Effector CD8-positive, alpha-beta T cell (primary cell): ENCODE measurements at places on chromosomes 11 and 22.
A peak's percentile ranks its signal among the peaks of the same experiment; 100 is the strongest.

GRCh38 chr11:103716363-103716762 is 320.1 kb upstream of the DDI1 start:
- no peak for DNase-seq

GRCh38 chr11:58647141-58647699 is 24.8 kb downstream of the CNTF start:
- no peak for DNase-seq

DNA sequence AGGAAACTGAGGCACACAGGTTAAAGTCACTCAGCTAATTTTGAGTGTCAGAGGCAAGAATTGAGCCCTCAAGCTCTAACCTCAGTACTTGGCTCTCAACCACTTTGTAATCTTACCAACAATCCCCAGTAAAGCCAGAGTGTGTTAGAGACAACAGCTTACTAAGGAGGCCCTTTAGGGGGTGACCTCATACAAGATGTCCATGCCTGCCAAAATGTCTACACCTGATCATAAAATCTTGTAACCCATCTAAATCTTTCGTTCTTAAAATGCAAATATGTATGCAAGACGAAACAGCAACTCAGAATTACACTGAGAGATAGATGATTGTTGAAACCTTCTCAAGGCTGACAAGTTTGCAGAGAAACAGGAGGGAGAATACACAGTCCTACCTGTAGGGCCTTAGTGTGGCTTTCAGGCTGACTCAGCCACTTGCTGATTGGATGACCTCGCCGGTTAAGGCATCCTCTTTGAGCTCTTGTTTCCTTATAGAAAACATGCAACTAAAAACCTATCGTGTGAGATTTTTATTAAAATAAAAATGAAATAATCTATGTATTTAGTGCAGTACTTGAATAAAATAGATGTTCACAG is 143.2 kb downstream of the OPCML start:
- DNase-seq, result no peak

DNA sequence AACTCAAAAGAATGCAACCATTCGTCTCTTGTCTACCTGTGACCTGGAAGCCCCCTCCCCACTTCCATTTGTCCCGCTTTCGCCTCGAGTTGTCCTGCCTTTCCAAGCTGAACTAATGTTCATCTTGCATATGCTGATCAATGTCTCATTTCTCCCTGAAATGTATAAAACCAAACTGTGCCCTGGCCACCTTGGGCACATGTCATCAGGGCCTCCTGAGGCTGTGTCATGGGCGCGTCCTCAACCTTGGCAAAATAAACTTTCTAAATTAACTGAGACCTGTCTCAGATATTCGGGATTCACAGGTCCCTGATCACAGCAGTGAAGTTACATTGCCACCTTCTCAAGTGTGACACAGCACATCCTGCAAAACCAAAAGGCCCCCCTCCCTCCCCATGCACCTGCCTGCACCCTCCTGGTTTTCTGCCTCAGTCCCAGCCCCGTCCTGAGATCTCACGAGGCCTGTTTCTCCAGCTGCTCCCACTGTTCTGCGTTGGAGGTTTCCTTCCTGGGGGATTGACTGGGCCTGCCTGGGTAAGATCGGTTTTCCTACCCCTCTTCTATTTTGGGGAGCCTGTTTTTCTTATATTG is 1328.7 kb downstream of the TBC1D22A start:
- no peak for DNase-seq

DNA sequence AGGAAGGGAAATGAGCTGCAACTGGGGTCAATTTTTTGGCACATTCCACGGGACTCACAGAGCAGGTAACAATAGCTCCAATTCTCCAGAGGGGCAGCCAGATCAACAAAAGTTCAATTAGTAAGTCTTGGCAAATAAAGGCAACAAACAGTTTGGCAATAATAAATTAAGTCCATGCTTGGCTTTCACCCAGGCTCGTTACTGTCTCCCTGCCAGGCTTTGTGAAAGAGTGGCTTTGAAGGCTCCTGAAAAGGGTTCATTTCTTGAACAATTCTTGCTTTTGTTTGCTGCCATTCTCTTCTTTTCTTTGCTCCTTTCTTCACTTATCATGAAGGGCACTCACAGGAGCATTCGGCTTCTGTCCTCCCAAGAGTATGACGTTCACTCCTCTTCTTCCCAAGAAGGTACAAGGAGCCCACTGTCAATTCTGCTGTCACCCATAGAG is 123.3 kb downstream of the APIP start:
- no peak for DNase-seq

DNA sequence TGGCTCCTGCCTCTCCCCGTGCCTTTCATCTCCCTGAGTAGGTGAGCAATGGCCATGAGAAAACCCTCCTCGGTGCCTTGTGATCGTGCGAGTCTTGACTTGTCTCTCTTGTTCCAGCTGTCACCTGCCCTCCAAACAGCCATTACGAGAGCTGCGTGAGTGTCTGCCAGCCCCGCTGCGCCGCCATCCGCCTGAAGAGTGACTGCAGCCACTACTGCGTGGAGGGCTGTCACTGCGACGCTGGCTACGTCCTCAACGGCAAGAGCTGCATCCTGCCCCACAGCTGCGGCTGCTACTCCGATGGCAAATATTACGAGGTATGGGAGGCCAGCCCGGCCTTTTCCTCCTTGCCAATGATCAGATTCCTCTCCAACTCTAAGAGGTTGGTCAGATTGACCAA is 51.7 kb downstream of the TECTA start:
- DNase-seq, result no peak

DNA sequence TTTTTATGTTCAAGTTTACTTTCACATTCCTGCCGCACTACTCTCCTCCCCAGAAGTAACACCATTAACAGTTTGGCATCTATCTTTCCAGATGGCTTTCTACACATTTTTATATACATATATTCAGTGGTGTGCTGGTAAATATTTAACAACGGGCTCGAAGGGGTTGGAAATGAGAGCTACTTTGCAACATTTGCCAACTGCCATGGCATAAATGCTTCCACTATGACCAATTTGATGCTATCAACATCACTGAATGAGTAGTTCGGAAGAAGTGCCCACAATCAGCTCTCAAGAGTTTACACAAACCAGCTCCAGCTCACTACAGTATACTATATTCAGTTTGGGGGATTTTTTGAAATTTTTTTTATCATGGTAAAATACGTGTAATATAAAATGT is 55.2 kb downstream of the RELT start:
- DNase-seq, result no peak

DNA sequence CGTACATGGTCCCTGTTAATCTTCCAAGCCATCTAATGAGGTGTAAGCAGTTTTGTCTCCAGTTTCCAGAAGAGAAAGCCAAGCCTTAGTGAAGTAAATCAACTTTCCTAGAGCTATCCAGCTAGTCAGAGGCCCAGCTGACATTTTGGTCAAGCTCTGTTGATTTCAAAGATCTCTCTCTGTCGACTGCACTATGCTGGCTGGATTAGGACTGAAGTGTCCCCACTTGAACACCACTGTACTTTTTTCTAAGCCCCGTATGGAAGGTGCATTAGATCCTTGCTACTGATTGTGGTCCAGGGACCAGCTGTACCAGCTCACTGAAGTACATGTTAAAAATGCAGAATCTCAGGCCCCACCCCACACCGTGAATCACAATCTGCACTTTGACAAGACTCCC is 176.5 kb upstream of the NAV2 start:
- no peak for DNase-seq

DNA sequence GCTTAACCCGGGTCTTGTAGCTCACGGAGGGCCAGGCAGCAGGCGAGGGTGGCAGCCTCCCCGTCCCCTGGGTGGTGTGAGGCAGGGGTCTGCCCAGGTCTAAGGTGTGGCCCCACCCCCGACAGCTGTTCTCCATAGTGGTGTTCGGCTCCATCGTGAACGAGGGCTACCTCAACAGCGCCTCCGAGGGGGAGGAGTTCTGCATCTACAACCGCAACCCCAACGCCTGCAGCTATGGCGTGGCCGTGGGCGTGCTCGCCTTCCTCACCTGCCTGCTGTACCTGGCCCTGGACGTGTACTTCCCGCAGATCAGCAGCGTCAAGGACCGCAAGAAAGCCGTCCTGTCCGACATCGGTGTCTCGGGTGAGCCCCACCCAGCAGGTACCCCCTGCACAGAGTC is 24.4 kb downstream of the SYNGR1 start:
- no peak for DNase-seq

- DNase-seq, result no peak
Measured at GRCh38 chr11:121449626-121450025, 2.5 kb upstream of the SORL1 start.

DNA sequence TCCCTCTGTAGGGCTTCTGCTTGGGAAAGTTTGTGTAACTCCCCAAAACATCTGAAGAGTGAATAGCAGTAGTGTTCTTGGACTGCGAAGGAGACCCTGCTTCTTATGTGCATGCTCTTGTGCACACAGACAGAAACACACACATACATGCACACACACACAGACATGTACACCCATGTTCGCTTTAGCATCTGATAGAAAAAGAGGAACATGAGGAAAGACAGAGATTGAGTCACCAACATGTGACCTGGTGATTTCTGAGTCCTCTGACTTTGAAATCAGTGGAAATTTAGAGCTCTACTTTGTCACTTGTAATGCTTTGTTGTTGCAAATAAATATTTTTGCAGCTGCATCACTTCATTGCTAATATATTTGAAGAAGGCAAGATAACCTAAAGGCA is 23.8 kb downstream of the CD44 start:
- DNase-seq, result no peak

- DNase-seq, result no peak
Measured at GRCh38 chr22:22400099-22400498, 108.4 kb downstream of the ZNF280B start.

DNA sequence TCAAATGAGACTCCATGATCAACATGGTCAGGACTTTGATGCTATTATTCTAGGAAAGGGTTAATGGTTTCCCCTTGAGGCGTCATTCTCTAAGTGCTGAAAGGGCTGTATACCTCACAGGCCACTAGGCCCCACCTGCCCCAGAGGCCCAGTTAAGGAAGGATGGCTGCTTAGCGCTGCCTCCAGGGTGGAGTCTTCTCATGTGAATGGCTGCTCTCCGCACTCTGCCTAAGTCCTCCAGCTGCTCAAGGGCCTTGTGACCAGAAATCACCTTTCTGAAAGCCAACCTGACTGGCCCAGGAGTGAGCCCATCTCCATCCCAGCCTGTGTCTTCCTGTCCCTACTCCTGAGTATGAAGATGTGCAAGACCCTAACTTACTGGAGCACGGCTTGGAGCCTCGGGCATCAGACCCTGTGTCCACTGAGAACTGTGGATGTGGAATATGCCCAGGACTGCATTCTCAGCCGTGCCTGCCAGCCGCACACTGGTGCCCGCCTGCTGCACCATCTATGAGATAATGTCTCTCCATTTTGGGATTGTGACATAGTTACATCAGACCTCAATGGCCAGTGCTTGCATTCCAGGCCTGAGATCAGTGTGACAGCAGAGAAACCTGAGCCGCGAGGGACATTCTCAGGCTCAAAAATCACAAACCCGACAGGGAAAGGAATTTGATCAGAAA is 51.0 kb downstream of the SNX19 start:
- no peak for DNase-seq

DNA sequence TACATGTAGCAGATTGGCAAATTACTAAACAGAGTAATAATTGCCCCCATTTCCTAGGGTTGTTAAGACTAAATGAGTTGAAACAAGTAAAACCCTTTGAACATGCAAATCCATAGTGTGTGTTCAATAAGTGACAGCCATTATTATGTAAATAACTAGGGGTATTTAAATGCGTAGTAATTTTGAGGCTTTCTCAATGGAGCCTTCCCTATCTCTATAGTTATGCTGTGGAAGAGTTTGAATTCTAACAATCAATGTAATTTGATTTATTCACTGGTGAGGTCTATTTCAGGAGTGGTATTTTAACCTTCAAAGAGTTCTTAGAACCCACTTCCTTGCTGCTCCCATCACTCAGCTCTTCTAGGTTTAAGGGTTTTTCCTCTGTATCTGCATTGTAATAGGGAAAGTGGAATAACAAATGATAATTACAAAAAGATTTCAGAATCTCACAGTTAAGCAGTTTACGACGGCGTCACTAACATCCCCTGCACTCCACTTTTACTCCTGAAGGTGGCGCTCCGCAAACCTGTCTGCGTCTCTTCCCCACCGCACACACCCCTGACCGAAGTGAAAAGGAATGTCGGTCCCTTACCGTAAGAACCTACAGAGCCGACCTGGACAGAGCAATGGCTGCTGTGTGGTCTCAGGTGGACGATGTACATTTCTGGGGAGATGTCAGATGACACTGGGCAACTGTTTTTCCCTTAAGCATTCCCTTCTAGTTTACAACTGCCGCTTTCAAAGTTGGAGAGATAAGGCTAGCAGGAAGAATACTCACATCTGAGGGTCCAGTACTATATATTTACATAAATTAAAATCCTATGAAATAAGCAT is 80.8 kb downstream of the ZC3H12C start:
- peak; percentile 17 for DNase-seq

GRCh38 chr11:131609337-131609736 is 238.9 kb downstream of the NTM start:
- DNase-seq, result no peak

GRCh38 chr11:66745356-66746235 is 16.6 kb upstream of the SPTBN2 start:
- peak; percentile 15 for DNase-seq

- no peak for DNase-seq
Measured at GRCh38 chr22:35917651-35918050, 111.0 kb downstream of the RBFOX2 start.

DNA sequence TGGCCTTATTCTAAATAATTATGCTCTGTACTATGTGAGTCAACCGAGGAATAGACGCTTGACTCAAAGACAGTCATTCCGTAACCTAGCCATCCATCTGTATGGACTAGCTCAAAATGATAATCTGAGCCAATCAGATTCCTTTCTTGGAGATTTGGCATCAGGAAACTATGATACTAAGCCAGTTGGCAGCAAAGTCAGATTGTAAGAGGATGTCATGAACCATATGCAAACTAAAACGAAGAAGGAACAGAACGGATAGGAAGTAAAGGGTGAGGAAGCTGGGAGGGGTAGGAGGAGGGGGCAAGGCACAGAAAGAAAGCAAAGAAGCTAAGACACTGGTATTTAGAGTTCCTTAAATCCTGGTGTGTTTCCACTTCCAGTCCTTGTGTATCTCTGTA is 10.7 kb upstream of the SESN3 start:
- DNase-seq, result no peak

DNA sequence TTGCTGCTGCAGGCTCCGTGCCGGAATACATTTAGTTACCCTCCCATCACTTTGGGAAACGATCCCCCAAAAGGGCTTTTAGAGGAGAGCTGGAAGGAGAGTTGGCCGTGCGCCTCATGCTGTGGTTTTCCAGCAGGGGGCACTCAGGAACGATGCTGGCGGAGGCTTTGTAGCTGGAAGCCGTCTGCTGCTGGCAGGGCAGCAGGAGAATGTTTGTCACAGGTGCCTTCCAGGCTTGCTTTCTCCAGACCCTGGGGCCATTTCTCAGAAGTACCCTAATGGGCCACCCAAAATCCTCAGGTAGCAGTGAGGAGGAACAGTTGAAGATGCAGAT is 30.0 kb upstream of the CABP7 start:
- no peak for DNase-seq

- DNase-seq, result no peak
Measured at GRCh38 chr11:118215262-118215661, 9.5 kb downstream of the JAML start.

- DNase-seq, result no peak
Measured at GRCh38 chr11:24497831-24498230, 978 bp downstream of the LUZP2 start.
